Bronchial smooth muscle cell (primary cell): ENCODE measurements at places on chromosomes 2 and 18. TPM values are rescaled to one million over a fixed set of nuclear protein-coding genes. Genes with fewer than 3 reads are reported as not detected.

VWC2L gene
- under 0.01 TPM in 1 of 2 replicates, not detected in the other for total RNA-seq

UGT1A6 gene
- not detected in 2 replicates for total RNA-seq

ARHGEF4 gene
- total RNA-seq, result 2.2 and 5.2 TPM in 2 replicates

GCA gene
- total RNA-seq, result 0.95 and 1.7 TPM in 2 replicates

GPR55 gene
- total RNA-seq, result not detected in 2 replicates

LIMS4 gene
- 0.77 and 4.7 TPM in 2 replicates for total RNA-seq

SIGLEC15 gene
- 1.2 and 3.2 TPM in 2 replicates for total RNA-seq

SCYGR4 gene
- total RNA-seq, result not detected in 2 replicates

CPS1 gene
- total RNA-seq, result 9.1 and 34.6 TPM in 2 replicates

STK36 gene
- total RNA-seq, result 16.2 and 25.9 TPM in 2 replicates

DOK6 gene
- total RNA-seq, result 3.2 and 9.0 TPM in 2 replicates

GALNT3 gene
- total RNA-seq, result 0.16 and 0.17 TPM in 2 replicates

GKN1 gene
- not detected in 2 replicates for total RNA-seq

SPC25 gene
- 1.1 and 1.4 TPM in 2 replicates for total RNA-seq

FSHR gene
- under 0.01 TPM in 1 of 2 replicates, not detected in the other for total RNA-seq

CIB4 gene
- not detected in 2 replicates for total RNA-seq

STAT4 gene
- total RNA-seq, result 0.60 and 0.63 TPM in 2 replicates

SLC23A3 gene
- 0.63 and 2.5 TPM in 2 replicates for total RNA-seq

LRP2 gene
- not detected in 2 replicates for total RNA-seq

CNTNAP5 gene
- not detected in 2 replicates for total RNA-seq

ATG16L1 gene
- total RNA-seq, result 20.5 and 25.1 TPM in 2 replicates

LRRC30 gene
- not detected in 2 replicates for total RNA-seq

TRIM43 gene
- total RNA-seq, result not detected in 2 replicates

TMEM163 gene
- total RNA-seq, result not detected in 2 replicates

CCDC141 gene
- total RNA-seq, result 0.32 TPM in 1 of 2 replicates, not detected in the other

SERPINB2 gene
- total RNA-seq, result 1.4 TPM in 1 of 2 replicates, not detected in the other

LRP1B gene
- under 0.01 TPM in 1 of 2 replicates, not detected in the other for total RNA-seq

TUBB8B gene
- total RNA-seq, result not detected in 2 replicates

MROH2A gene
- total RNA-seq, result under 0.01 TPM in 1 of 2 replicates, not detected in the other

ADNP2 gene
- total RNA-seq, result 7.4 and 10.6 TPM in 2 replicates

LRATD1 gene
- under 0.01 TPM in 1 of 2 replicates, not detected in the other for total RNA-seq

LBX2 gene
- total RNA-seq, result 3.8 and 6.4 TPM in 2 replicates

FRZB gene
- total RNA-seq, result 0.17 and 0.32 TPM in 2 replicates

CRYBA2 gene
- not detected in 2 replicates for total RNA-seq

NMUR1 gene
- 0.09 TPM in 1 of 2 replicates, not detected in the other for total RNA-seq

SPP2 gene
- 0.16 TPM in 1 of 2 replicates, not detected in the other for total RNA-seq

CD207 gene
- 0.09 TPM in 1 of 2 replicates, not detected in the other for total RNA-seq

STPG4 gene
- 0.16 TPM in 1 of 2 replicates, not detected in the other for total RNA-seq

DPYSL5 gene
- not detected in 2 replicates for total RNA-seq
